Stimulated activated CD4-positive, alpha-beta T cell treated with anti-CD3 and anti-CD28 coated beads, Interleukin-12 subunit alpha, Interleukin-12 subunit beta, amount 100 ng/mL, for 4 hours (primary cell): ENCODE measurements at places on chromosomes 3 and 15.

DNA sequence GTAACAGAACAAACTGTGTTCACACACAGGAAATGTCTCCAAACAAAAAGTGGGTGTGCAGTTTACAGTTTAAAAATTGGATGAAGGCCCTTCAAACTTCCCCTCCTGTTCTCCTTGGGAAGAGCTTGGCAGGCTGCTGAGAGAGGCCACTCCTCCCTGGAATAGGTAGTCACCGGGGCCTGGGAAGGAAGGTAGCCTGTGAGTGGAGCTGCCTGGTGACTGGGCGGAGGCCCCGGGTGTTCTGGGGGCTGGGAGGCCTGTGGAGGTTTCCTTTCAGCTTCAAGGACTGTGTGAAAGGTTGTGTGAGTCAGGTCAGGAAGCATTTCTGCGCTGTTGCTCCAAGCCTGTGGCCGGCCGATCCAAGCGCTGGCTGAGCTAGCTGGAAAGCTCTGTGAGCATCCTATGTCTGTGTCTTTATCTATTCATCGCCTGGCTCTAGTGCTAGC is 14.1 kb downstream of the SLCO3A1 start:
- no peak for DNase-seq

DNA sequence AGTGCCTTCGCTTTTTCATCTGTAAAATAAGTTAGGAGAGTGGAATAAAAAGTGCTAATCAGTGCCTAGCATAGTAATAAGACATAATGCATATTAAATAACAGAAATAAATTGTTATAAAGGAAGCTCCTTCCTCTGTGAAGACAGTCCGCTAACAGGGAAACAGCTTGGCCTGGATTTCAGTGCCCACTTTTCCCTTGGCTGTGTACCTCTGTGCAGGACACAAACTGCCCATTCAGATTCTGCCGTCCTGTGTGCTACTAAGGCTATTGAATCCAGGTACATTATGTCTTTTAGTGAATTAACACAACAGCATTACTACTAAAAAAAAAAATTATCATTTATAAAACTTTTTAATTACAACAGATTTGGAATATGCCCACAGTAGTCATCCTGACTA is 90.7 kb downstream of the TBL1XR1 start:
- DNase-seq = no peak

DNA sequence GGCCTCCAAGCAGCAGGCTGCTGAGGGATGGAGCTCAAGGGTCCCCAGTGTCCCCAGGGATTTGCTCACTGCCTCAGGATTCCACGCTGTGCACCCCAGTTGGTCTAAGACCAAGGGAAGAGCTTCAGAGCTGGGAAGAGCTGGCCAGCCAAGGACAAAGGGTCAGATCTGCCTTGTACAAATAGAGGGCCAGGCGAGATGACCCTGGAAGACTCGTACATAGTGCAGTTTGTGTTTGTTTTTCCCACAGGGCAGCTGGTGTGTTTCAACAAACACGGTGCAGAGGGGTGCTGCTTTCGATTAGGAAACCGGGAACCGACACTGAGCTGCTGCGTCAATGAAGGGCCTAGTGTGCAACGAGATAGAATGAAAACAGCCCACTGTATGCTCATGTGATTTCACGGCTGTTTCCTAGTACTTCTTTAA is 56.1 kb upstream of the TRPM1 start:
- no peak for DNase-seq

GRCh38 chr3:124699686-124700396 is 30.4 kb upstream of the UMPS start:
- DNase-seq = no peak

DNA sequence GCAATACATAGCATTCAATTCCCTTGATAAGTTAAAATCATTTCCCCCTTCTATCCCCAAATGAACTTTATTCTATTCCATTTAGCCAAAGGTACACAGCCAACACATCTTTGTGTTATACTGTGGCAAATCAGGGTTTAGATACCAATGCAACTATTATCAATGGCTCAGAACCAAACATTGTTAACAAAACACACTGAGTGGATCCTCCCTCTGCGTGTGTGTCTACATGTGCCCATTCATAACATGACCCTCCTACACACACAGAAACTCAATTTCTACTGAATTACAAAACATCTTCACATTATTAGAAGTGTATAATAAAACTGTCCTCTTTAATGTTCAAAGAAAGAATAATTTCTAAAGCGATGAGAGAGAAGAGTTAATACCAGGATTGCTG is 1.3 kb downstream of the TTBK2 start:
- no peak for DNase-seq

DNA sequence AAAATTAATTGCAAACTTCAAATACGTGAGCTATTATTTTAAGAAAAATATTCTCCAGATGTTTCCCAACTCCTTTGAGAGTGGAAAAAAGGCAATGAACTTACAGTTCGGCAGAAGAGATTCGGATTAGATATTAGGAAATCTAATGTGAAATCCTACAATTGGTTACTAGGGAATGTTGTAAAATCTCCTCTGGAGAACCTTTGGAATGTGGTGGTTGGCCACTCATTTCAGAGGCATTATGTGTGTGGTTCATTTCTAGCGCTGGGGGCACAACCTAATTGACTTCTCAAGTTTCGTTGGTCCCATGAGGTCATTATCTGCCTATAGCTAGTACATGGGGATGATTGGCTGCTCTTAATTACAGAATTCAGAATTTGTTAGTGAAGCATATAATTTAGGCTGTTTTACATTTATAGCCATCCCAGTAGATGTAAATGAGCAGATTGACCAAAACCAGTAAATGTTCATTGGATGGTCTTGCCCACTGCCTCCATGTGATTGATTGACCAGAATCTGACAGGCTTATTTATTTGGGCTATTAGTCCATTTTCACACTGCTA is 34.6 kb upstream of the CMSS1 start:
- DNase-seq = no peak

GRCh38 chr3:106440672-106441071 is 571.9 kb upstream of the CBLB start:
- DNase-seq = no peak

GRCh38 chr3:4139462-4140140 is 163.6 kb upstream of the SETMAR start:
- DNase-seq = no peak

GRCh38 chr3:24838533-24838932 is 343.9 kb upstream of the THRB start:
- DNase-seq = no peak

DNA sequence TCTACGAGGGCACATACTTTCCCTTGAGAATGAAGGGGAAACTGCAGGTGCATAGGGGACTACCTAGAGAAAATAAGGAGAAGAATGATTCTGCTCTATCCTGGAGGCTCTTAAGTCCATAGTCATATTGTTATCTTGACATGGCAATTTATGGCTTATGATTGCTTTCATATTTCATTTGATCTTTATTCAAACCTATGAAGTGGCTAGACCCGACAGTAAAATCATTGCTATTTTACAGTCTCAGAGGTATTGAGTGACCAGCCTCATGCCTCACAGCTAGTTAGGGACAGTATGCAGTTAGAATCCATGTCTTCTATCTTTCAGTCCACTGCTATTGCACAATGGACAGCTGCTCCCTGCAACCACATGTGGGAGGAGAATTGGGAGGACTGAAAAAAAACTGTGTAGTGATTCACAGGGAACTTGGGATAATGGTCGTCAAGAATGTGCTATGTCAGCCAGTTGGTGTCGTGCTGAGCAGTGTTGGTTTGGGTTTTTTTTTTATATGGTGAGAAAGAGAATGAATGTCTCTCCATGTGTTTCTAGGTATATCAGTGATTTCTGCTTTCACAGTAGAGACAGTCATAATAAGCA is 63.2 kb upstream of the SPPL2A start:
- no peak for DNase-seq

GRCh38 chr15:58864602-58865424 is 68.7 kb downstream of the SLTM start:
- no peak for DNase-seq

DNA sequence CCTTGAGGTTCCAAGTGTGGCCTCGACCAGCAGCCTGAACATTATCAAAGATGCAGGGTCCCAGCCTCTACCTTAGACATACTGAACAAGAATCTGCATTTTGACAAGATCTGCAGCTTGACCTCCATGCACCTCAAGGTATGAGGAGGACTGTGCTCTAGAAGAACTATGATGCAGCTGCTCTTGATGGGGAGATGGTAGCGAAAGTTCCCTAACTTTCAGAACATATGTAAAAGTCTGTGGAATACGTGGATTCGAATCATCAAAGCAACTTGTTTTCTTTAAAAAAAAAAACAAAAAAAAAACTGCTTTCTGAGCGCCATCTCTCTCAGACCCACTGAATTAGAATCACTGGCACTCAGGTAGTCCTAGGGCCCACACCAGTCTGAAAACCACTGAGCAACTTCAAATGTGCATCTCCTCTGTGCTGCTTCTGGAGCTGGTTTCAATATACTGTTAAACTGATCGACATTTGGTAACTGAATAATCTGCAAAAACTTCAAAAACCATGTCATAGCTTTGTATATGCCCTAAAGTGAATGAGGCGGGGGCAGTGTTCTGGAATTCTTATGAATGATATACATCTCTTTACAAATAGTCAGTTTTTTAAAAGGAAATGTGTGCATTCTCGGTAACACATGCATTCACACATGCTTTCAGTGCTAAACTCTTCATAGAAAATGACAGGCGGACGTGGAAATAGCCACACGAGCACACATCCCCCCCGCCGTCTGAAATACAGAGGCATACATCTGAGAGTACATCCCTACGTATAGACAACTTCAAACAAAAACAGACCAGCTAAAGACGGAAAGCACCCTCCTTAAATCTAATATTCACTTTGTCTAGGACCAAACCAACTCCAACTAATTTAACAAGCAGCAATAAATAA is 128.8 kb downstream of the FOXP1 start:
- no peak for DNase-seq

GRCh38 chr15:63023351-63023945 is 19.1 kb upstream of the TPM1 start:
- DNase-seq = no peak

DNA sequence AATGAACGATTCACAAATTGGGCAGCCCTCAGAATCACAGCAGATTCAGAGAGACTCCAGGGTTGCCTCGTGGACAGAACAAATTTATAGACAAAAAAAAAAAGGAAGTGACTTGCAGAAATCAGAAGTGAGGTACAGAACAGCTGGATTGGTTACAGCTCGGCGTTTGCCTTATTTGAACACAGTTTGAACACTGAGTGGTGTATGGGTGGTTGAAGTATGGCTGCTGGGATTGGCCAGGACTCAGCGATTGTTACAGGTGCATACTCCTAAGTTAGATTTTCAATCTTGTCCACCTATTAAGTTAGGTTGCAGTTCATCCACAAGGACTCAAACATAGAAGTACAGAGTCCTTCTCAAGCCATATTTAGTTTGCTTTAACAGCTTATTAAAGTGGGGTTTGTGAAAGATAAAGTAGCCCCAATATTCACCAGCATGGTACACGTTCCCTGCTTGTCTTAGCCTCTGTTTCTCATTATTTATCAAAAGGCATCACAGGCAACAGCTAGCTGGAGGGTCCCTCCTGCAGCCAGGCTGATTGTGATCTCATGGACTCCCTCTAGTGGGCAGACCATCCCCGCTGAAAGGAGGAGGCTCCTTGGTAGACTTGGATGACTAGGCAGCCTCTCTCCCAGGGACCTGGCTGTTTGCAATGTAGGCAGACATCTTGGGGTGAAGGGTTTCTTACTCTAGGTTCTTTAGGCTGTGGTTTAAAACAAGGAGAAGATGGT is 17.6 kb upstream of the ALDH1L1 start:
- peak; percentile 41 for DNase-seq

DNA sequence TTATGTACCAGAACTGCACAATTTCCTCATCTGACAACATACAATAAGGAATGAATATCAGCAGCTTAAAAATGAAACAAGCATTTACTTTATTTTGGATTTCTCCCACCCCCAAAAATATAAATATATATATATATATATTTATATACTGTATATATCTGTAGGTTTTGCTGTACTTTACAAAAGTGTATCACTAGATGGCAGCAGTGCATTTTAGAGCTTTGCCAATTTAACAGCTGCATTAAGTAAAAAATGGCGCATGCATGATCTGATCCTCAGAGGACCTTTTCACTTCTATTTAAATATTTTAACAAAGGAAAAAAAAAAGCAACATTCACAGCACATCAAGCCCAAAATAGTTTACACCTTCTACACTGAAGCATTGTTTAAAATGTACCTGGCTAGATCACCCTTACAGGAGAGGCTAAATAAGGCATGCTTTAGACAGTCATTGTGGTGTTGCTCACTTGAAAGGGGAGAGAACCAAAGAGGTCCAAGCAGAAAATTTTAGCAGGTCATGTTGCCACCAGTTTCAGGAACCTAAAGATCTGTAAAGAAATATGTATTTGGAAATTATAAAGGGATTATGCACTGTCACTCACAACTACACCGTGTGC is 72.6 kb downstream of the NPTN start:
- DNase-seq = no peak

GRCh38 chr3:71430941-71431552 is 152.5 kb downstream of the FOXP1 start:
- DNase-seq = no peak

- no peak for DNase-seq
Observed at GRCh38 chr15:28881600-28881999, 4.2 kb upstream of the APBA2 start.

DNA sequence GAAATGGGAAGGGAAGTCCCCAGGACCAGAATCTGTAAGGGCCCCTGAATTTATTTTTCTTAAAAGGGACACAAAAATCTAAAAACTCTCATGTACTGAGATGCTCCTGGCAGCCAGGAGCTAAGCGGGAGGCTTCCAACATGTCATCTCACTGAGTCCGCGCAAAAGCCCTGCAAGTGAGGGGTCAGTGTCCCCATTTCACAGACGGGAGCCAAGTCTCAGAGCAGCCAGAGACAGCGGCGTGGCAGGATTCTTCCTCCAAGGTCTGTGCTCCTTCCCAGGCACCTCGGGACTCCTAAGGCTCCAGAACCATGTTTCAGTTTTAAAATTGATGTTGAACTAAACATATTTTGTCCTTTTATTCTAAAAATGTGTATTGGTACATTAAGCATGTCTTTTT is 114.8 kb downstream of the ADCY5 start:
- no peak for DNase-seq

GRCh38 chr3:3745693-3746092 is 53.5 kb upstream of the LRRN1 start:
- DNase-seq = no peak

GRCh38 chr3:34072297-34072696 is 273.9 kb downstream of the PDCD6IP start:
- DNase-seq = no peak

DNA sequence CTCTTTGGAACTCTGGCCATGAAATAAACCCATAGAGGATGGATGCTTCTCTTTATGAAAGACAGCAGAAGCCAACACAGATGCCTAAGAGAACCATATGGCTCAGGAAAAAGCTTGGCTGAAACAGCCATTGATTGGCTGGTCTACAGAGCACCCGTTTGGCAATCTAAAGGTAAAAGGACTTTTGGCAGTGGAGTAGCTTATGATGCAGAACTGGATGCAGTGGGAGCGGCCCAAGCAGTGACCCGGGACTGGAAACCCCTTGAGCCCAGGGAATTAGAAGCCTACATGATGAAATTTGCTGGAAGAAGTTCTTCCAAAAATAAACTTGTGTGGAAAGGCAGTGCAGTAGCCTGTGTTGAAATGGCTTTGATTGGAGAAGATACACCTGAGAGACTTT is 360.2 kb downstream of the NR2F2 start:
- DNase-seq = no peak
